ENCODE measurements at places on chromosomes 3 and 15.

DNA sequence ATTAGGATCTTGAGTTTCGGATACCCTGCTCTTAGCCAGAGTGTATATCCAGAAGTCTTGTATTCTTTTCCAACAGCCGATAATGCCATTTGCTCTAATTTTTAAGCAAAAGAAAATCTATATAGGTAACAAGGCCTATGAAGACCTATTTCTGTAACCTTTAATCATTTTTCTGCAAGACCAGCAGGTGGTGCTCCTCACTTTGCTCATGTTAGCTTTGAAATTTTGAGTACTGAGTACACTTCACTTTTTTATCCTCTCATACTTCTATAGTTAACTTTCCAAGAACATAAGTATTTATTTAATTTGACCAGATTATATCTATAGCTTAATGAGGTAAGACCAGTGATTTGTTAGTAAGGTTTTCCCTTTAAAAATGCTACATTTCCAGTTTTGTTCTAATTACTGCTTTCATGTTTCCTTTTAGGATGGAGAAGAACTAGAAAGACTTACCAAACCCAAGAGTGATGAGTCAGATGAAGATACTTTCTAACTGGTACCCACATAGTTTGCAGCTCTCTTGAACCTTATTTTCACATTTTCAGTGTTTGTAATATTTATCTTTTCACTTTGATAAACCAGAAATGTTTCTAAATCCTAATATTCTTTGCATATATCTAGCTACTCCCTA, 20.5 kb downstream of the SLC35A5 start:
- no peak for DNase-seq

GRCh38 chr3:10283638-10284037, 9.1 kb downstream of the GHRL start:
- no peak for DNase-seq

- no peak for DNase-seq
Observed at GRCh38 chr15:35040339-35041255, 44.5 kb downstream of the NANOGP8 start.

DNA sequence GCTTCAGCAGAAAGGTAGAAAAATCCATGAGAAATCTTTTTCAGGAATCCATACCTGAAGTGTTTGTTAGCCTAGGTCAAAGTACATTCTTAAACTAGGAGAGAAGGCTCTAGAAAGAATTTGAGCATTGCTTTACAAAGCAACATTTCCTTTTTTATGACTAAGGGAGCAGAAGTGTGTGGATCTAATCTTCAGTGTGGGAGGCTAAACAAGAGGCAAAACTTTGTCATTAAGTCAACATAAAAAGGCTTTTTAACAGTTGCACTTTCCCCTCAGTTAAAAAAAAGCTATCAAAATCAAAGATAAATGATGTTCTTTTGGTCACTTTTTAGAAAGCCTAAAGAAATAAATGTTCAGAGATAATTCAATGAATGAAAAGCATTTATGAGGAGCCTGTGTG, 154.8 kb downstream of the TMEM108 start:
- no peak for DNase-seq

DNA sequence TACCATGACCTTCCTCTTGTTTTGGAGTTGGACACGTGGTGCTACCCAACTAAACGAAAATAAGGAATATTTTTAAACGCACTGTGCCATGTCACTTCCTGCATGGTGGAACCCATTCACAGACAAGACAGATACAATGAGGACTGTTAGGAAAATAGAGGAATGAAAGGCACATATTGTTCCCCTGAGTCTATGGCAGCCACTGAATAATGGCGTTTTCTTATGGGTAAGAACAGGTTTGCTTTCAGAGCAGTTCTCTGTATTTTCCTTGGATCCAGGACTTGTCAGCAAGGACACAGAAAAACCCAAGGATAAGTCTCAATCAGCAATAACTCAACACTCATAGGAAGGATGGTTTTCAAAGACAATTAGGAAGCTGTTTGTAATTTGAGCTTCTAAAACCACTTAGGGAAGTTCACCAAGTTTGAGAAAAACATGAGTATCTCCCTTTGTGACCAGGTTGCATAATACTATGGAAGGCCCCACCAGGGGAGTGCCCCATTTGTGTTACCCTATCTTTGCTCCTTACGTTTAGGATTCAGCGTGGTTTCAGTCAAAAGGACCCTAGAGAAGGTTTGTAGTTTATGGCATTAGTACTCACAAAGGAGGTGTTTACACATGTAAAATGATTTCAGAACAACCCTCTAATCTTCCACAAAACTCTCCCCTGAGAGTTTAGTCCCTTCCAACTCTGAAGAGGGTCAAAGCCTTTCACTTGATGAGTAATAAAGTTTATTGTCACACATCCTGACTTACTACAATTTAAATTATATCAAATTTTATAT, 487.2 kb upstream of the ATP11B start:
- no peak for DNase-seq

GRCh38 chr3:69890084-69890483, 109.4 kb upstream of the SAMMSON start:
- DNase-seq = no peak

DNA sequence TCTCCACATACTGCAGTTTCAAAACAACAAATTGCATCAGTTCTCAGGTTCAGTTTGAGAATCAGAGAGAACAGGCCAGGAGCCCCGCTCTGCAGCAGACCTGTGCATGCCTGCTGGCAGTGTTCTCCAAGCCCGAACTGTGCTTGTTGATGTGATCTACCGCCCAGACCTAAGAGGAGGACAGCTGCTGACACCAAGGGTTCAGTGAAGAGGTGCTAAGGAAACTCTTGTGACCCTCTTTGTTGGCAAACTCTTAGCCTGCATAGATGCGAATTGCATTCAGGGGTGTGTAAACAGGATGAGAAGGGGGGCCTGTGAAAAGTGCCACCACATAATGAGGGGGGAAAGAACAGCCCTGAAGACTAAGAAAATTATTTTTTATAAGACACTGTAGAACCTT, 89.8 kb downstream of the PDE8A start:
- DNase-seq = no peak

GRCh38 chr3:148815316-148816110, 12.1 kb upstream of the CPB1 start:
- DNase-seq = no peak

GRCh38 chr3:10269443-10269842, 21.2 kb downstream of the TATDN2 start:
- DNase-seq = no peak
